ENCODE measurements at places on chromosomes 7 and 10. TPM values are rescaled to one million over a fixed set of nuclear protein-coding genes. Genes with fewer than 3 reads are reported as not detected.
A peak's percentile ranks its signal among the peaks of the same experiment; 100 is the strongest.

- no peak for DNase-seq
Measured at GRCh38 chr10:132540456-132540855, 2.9 kb downstream of the INPP5A start.

DNA sequence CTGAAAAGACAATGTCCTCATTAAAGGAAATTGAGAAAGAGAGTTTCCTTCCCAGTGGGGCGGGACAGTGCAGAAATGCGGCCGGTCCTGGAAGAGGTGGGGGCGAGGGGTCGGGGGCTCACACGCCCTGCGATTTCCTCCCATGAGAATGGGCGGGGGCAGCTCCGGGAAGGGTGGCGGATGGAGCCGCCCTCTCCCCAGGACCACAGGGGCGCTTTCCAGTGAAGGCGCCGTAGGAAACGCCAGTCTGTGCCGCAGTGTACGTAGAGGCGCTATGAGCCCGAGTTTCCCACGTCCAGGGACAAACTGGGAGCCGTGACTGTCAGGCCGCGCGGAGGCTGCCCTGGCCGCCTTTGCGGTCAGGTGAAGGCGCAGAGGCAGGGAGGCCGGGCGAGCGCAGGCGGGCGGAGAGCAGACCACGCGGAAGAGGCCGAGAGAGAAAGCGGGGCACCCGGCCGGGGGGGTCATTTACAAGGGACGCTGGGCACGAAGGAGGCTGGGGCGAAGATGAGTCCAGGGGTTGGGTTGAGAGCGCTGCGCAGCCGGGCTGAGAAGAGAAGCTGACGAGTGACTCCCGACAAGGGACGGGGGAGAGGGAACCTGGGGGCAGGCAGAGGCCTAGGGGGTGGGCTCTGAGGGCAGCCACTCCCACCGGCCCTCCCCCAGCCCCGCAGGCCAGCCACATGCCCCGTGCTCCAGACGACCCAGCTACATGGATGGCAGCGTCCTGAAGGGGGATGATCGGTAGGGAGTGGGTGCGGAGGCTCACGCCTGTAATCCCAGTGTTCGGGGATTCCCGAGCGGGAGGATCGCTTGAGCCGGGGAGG lies 45.0 kb downstream of the ALOX5 start:
- no peak for DNase-seq

The SHOC2 gene
- 33.5 TPM for polyA plus RNA-seq

DNA sequence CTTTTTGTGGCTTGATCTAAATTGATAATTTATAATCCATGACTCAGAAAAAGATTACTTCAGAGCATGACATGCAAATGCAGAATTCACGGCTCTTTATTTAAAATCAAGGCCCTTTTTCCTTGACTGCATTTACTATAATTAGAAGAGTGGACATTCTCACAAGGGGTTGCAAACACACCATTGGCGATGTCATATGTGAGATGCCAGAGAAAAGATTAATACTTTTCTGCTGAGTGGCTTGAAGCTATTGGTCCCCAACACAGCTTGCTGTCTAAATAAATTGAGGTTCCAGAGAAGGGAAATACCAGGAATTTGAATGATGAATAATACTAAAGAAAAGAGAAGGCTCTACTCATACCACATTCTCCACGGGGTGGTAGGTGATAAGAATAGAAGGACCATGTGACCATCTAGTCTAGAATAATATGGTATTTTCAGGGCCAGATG lies 78.7 kb upstream of the ARID5B start:
- peak; percentile 50 for DNase-seq

- DNase-seq = no peak
Measured at GRCh38 chr10:133440633-133441285, 13.0 kb upstream of the SCART1 start.

- no peak for DNase-seq
Measured at GRCh38 chr7:75818472-75818871, 4.9 kb upstream of the CCL24 start.

The ASAH2B gene
- 6.1 TPM for polyA plus RNA-seq

- no peak for DNase-seq
Measured at GRCh38 chr7:501526-501925, 18.1 kb downstream of the PDGFA start.

- DNase-seq = no peak
Measured at GRCh38 chr7:113100121-113100603, 13.5 kb upstream of the GPR85 start.

DNA sequence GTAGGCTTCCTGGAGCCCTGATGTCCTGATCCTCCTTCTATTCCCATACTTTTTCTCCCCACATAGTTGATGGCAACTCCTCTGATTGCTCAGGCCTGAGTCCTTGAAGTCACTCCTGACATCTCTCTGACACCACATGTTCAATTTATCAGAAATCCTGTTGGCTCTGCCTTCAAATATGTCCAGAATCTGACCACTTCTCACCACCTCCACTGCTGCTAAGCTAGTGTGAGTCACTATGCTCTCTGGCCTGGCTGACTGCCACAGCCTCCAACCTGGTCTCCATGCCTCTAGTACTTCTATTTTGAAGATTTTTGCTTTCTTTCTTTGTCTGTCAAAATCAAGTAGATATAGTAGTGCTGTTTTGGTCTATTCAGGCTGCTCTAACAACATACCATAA lies 53.0 kb downstream of the TMEM229A start:
- DNase-seq = no peak

The MCM10 gene
- polyA plus RNA-seq = 3.3 TPM

GRCh38 chr10:107163881-107164861 lies at the start of gene SORCS1:
Gene SORCS1 (minus strand): TSS chr10:107164706.
- DNase-seq = no peak

The ZNF117 gene
- 1.9 TPM for polyA plus RNA-seq

- no peak for DNase-seq
Measured at GRCh38 chr7:50347693-50348092, 43.2 kb downstream of the IKZF1 start.

GRCh38 chr10:86756511-86757112 lies at the start of gene BMPR1A:
Gene BMPR1A (plus strand): TSS chr10:86756619. CDS start chr10:86876019, 119,400 bp downstream.
- no peak for DNase-seq

GRCh38 chr10:49025347-49025983 lies 85.8 kb upstream of the LRRC18 start:
- DNase-seq = no peak

DNA sequence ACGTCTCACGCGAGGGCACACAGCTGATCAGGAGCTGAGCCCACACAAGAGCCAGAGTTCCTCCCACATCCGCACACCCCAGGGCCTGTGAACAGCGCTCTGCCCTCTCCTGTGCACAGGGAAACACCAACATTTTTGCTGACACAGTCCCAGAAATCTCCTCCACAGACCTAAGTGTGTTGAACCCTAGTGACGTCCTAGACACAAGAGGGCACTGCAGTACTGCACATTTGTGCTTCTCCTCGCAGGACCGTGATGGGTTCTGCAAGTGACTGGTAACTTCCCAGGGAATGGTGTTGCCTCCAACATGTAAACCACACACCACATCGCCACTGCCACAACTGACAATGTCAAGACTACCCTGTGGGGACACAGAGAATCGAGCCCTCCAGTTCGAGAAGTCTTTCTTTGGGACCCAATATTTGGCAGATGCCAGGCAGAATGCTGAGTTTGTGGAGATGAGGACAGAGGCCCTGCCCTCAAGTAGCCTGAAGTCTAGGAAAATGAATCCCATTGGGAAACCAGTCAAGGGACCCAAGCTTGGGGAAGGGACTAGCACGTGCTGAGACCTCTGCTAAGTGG lies 170.3 kb downstream of the PAXIP1 start:
- DNase-seq = no peak

GRCh38 chr7:158477866-158478265 lies 109.8 kb downstream of the PTPRN2 start:
- DNase-seq = no peak

The HMX2 gene
- polyA plus RNA-seq = not detected

GRCh38 chr7:77716804-77717203 lies 20.5 kb downstream of the RSBN1L start:
- DNase-seq = no peak

Data from BJ (cell line).